ENCODE measurements at places on chromosomes 7 and 10. TPM values are rescaled to one million over a fixed set of nuclear protein-coding genes. Genes with fewer than 3 reads are reported as not detected.

CDNF gene
- polyA plus RNA-seq = 3.5 TPM

GNAT3 gene
- 0.11 TPM for polyA plus RNA-seq

CCDC126 gene
- polyA plus RNA-seq = 6.1 TPM

PDK4 gene
- 12.9 TPM for polyA plus RNA-seq

AQP1 gene
- 91.6 TPM for polyA plus RNA-seq

TMEM236 gene
- 0.46 TPM for polyA plus RNA-seq

CFTR gene
- polyA plus RNA-seq = 0.43 TPM

TAS2R16 gene
- not detected for polyA plus RNA-seq

GRCh38 chr7:22712999-22713398 is 14.0 kb upstream of the IL6 start:
- no peak for DNase-seq
